ENCODE measurements at places on chromosomes 4 and X.

- no peak for DNase-seq
These were observed 31.4 kb upstream of the GPR78 start for GRCh38 chr4:8548731-8549351.

GRCh38 chr4:112109360-112110058 lies 35.7 kb upstream of the FAM241A start:
- no peak for DNase-seq

- DNase-seq: peak; percentile 84
These were observed 692 bp downstream of the SPCS3 start for GRCh38 chr4:176320340-176320975.

DNA sequence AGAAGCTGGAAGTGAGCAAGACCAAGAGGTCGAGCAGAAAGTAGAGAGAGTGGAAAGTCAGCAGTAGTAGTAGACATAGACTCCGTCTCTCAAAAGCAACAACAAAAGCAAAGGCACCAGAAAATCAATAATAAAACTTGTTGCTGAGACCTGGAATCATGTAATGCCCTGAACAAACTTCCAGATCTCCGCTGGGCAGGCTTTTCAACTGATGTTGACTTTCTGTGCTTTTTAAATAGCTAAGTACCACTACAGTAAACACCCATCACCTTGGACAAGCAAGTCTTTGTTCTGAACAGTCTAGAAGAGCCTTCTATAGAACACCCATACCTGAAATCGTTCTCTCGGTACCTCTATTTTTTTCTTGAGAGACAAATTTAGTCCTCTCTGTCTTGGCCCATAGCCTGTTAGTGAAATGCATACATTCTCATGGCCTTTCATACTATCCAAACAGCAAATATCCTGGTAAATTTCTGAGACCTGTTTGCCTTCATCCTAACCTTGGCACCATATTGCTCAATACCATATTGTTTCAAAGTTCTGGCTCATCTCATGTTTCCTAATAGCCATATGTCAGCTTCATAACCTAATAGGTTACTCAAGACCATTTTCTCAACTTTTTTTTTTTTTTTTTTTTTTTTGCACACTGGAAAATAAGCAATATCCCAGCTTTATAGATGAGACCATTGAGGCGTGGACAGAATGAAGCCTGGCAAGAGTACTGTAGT lies 200.6 kb upstream of the RBPJ start:
- no peak for DNase-seq

DNA sequence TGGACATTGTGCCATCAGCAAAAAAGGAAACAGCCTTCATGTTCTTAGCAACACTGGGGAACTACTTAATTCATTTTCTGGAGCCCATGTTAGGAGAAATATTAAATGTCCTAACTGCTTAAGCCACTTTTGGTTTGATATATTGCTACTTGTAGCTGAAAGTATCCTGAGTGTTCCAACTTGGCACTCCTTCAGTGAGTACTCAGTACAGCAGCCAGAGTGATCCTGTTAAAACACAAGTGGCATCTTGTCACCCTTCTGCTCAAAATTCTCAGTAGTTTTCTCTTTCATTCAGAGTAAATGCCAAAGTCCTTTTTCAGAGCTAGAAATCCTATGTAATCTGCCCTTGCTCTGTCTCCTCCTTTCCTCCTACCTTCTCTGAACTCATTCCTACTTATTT lies 522.0 kb downstream of the GRID2 start:
- no peak for DNase-seq

DNA sequence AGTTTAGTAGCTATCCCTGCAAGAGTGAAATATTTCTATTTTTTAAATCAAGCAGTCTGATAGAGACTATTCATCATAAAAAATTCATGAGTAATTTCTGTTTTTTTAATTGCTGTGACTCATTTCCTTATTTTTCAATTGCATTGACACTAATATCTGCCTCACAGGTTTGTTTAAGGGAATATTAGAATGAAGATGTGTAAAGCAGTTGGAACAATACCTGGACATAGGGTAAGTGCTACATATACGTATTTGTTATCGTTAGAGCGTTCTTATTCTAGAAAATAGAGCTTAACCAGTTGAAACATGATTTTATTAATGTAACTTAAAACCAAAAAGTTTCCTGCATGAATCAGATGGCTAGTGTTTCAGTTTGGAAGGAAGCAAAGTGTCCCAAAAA lies 2211.3 kb downstream of the PCDH7 start:
- no peak for DNase-seq

DNA sequence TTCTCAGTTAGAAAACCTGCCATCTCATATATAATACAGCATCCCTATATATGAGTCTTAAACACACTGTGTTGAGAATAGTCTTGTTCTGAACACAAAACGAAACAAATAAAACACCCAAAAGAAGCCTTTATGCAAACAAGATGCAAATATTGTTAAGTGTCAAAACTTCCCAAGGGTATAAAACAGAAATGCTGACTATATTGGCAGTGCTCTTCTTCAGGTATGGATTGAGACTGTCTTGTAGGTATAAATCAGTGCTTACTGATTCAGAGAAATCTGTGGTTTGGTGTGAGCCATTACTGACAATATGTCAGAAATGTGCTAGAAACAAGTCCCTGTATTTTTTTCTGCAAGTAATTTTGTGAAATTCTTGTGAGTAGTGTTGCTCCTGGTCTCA lies 82.8 kb upstream of the CTSO start:
- no peak for DNase-seq

GRCh38 chr4:94453391-94453963 lies 1.7 kb downstream of the PDLIM5 start:
- DNase-seq: no peak

GRCh38 chr4:5409972-5410618 lies 298.3 kb downstream of the EVC2 start:
- no peak for DNase-seq

DNA sequence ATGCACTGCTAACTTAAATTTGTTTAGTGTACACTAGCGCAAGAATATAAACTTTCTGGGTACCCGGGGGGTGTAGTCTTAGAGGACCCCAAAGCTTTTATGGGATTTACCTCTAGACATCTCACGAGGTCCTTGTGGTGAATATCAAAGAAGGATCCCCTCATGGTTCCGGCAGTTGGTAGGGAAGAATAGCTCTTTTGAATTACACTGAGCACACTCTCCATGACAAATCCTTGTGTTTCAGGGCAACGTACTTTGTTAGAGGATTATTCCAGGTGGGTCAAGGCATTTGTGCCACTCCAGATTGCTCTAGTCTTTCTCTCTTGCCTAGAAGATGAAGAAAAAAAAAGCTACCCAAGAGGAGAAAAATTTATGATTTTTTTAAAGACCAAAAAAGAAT lies 387.6 kb downstream of the PDHA2 start:
- DNase-seq: no peak

DNA sequence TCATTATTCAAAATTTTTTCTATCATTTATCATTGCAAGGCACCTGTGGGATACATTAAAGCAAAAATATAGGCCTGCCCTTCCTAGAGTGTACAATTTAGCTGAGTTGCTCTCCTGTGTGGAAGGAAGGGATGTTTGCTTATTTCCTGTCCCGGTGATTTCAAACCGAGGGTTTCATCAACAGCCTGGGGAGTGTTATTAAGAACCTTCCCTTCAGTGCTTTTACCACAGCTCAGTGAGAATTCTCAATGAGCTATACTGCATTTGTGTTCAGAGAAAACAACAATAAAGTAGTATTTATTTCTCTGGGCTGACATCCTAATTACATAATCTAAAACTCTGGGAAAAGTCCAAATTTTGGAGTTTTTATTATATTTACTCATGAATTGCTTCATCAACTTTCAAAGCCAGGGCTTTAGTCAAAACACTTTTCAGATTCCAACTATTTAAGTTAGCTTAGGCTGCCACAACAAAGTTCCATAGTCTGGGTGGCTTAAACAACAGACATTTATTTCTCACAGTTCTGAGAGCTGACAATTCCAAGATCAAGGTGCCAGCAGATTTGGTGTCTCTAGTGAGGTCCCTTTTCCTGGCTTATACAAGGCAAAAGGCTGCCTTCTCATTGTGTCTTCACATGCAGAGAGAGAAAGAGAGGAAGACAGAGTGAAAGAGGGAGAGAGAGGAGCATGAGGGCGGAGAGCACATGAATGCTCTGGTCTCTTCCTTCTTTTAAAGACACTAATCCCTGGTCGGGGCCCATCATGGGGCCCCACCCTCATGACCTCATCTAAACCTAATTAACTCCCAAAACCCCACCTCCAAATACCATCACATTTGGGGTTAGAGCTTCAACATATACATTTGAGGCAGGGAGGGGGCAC lies 62.6 kb downstream of the MMRN1 start:
- DNase-seq: no peak

DNA sequence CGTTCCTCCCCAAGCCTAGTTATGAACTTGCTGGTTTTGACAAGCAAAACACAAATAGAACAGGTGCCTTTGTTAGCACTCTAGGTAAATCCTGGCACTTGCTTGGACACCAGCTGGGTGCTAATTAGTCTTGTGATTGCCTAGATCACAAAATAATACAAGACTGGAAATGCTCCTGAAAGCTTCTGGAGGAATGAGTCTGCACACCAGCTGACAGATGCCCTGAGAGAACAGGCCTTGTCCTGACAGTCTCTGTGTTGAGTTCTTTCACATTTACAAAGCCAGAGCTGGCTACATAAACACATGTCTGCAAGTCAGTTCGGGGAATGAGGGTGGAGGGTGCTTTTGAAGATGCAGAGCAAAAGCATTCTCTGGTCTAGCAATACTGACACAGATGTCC lies 93.8 kb downstream of the ELOVL6 start:
- no peak for DNase-seq

- no peak for DNase-seq
These were observed 24.4 kb downstream of the CDKL2 start for GRCh38 chr4:75605928-75606327.

- DNase-seq: peak; percentile 10
These were observed 282.5 kb upstream of the FAT1 start for GRCh38 chr4:187006189-187006618.

- no peak for DNase-seq
These were observed 70.1 kb upstream of the HCCS start for GRCh38 chrX:11040996-11041395.

DNA sequence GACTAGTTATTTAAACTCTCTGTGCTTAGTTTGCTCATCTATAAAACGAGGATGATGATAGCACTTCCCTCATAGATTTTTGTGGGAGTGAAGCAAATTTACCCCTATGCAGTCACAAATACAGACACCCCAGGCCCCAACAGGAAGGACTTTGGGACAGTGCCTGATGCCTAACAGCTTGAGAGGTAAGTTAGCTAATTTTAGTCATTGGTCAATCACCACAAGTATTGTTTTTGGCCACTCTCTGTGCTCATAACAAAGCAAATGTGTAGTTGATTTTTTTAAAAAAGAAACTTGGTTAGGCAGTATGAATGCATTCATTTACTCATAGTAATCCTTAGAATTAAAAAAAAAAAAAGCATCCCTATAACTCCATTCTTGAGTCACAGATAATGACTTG lies 1590.7 kb upstream of the TENM3 start:
- no peak for DNase-seq

DNA sequence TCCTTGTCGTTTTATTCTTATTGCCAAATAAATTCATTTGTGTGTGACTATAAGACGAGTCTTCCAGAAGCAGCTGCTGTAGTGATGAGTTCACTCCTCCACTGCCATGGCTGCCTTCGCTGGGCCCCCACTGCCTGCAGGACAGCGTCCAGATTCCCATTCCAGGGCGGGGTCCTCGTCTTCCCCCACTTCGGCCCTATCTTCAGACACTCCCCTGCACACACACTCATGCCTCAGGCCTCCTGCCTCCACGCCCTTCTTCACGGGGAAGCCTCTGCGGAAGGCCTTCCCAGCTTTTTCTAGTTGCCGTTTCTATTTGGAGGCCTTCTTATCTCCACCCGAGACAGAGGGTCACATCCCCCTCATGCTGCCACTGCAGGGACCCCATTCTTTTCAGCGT lies 80.4 kb downstream of the SHROOM2 start:
- no peak for DNase-seq

GRCh38 chr4:613126-613525 lies 12.2 kb upstream of the PDE6B start:
- no peak for DNase-seq

- no peak for DNase-seq
These were observed 147.4 kb downstream of the SMIM20 start for GRCh38 chr4:26061248-26061986.

- DNase-seq: no peak
These were observed 43.0 kb downstream of the LAS1L start for GRCh38 chrX:65491620-65492019.

- no peak for DNase-seq
These were observed 180.7 kb upstream of the GK2 start for GRCh38 chr4:79588679-79589078.

GRCh38 chrX:48558271-48558670 lies 16.0 kb upstream of the RBM3 start:
- peak; percentile 77 for DNase-seq

DNA sequence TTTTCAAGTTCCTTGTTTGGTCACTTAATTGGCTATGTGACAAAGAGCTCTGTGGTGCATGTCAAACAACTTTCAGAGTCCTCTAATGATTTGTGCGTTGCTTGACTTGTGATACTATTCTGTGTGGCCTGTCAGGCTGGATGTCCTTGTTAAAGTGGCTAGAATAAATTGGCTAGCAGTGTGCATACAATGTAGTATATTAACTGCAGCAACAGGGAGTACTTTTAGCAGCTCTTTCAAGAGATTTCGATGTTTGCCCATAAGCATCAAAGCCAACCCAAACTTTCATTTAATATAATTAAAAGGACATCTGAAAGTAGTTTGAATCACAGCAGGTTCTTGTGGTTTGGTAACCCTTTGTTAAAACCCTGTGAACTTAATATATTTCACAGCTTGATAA lies 718.9 kb downstream of the ADGRL3 start:
- DNase-seq: no peak

- no peak for DNase-seq
These were observed 144.3 kb upstream of the NDST3 start for GRCh38 chr4:117889978-117890377.

DNA sequence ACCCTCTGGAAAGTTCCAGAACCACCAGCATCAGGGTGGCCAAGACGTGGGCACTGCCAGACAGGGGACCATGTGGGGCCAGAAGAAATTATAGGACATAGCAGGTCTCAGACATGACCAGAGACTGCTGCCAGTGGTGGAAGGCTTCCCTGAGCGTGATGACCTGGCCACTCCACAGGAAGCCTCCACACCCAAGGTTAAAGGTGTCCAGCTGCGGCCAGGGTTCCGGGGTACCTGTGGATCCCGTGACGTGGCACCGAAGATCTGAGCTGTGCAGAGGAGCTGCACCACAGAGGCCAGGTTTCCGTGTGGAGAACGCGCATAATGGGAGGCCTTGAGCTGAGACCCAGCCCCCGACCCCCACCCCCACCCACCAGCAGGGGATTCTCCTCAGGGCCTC lies 16.4 kb upstream of the CTBP1 start:
- DNase-seq: no peak

DNA sequence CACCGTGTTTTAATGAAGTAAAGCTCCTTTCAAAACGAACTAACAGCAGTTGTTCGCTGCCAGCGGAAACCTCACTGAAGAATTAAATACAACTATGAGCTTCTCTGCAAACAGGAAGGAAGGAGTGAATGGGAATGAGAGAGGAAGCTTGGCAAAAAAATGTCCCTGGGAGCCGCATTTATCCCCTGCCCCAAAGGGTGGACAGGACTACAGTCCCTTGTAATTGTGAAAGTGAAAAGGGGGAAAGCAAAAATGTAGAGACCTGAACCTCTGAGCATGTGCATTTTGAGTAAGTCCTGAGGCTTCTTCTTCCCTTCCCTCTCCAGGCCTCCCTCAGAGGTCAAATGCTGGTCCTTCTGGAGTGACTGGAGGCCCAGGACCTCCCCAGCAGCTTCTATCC lies 53.8 kb upstream of the BMP2K start:
- no peak for DNase-seq

GRCh38 chrX:72052415-72053090 lies 79.2 kb downstream of the RTL5 start:
- DNase-seq: peak; percentile 47
